Suppressor macrophage treated with lipopolysaccharide for 1 hour (primary cell): ENCODE measurements at places on chromosomes 16 and 17.

DNA sequence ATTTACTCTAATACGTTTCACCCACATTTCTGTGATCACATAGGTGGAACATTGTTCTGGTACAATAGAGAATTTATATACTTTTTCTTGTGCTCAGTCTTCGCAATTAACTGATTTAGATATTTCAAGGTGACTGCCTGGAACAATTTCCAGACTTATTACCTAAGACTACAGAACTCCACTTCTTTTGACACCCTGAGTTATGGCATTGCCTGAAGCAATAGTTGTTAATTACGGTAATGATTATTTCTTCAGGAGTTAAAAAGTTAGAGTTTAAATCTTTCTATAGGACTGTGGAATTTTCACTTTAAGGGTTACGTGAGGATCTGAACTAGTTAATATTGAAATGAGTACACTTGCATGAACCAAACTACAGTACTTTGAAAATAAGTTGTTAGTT is 74.8 kb downstream of the MAP2K6 start:
- DNase-seq, result no peak

DNA sequence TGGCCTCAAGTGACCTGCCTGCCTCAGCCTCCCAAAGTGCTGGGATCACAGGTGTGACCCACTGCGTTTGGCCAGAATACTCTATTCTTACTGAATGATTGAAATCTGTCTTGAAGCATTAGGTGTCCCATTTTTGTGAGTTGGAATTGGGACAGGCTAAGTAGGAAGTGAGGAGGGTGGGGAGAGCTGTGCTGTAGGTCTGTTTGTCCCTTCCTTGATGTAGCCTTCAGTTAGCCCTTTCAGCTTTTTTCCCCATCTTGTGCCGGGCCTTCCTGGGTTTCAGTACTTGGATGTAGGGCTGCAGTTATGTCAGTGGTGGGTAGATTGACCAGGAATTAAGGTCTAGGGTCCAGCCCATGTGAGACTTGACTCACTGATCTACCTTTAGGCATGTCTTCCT is 8.7 kb downstream of the PYCARD start:
- DNase-seq, result no peak

DNA sequence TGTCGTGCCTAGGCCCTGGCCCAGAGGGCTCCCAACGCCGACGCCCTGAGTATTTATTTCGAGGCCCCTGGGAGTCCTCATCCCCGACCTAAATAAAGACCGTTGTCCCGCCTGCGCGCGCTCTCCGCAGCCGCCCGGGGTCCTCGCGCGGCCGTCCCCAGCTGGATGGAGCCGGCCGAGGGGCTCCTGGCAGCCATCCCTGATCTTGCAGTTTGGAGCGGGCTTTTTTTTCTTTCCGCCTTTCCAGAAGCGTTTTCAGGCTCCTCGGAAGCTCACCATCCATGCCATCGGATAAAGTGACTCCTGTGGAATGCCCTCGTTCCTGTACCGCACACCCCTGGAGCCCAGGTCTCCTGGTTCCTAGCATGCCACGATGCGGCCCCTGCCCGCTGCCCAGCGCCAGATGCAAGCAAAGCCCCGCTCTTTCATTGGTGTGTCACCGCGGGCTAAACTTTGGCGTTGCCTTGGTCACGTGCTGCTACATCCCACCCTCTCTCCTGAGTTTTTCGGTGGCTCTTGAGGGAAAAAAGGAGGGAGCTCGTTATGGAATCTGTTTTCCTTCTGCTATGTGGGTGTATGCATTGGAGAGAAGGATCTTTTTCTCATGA is 716 bp downstream of the TMEM94 start:
- DNase-seq, result peak; percentile 34

GRCh38 chr17:2013994-2014317 is 11.2 kb downstream of the RTN4RL1 start:
- DNase-seq, result no peak

- no peak for DNase-seq
These were observed 50.1 kb upstream of the CACNG5 start for GRCh38 chr17:66784621-66785364.

DNA sequence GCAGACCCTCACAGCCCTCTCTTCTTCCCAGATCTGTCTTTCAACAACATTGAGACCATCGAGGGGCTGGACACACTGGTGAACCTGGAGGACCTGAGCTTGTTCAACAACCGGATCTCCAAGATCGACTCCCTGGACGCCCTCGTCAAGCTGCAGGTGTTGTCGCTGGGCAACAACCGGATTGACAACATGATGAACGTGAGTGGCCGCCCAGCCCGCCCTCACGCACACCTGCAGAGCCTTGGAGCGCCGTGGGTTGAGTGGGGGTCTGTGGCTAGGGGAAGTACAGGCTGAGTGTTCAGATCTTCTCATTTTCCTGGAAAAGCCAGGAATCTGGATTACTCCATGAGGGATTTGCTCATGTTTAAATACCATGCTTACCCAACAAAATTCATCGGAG is 15.2 kb downstream of the DRC3 start:
- DNase-seq, result no peak

DNA sequence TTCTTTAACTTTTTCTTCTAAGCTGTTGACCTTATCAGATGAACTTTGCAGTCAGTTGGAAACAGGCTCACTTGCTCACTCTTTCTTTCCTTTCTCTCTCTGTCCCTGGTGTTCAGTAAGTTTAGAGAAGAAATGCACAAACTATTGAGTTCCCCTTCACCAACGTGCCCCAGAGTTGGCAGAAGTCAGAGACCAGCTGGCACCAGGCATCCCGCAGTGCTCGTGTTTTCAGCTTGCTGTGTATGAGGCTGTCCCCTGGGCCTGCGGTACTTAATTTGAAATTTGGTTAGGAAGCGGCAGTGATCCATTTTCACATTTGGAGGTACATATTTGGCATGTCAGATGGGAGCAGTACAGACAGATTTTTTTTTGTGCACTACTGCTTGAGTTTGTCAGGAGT is 258.6 kb downstream of the SNX29 start:
- no peak for DNase-seq

- DNase-seq, result no peak
These were observed 109.3 kb downstream of the IRX5 start for GRCh38 chr16:55039931-55040330.

DNA sequence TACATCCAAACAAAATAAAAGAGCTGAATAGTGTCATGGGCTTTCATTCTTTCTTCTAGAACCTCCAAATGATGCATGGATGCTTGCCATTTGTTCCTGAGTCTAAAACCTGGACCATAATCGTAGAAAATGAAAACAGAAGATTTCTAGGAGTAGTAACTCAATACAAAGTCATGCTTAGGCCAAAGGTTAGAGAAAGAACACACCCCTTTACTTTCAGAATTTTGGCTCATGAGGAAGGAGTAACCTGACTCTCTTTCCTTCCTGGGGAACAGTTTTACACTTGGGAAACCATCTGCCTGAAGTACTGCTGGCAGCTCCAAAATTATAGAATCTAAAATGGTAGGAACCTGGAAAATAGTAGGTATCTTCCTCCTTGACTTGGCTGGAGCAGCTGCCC is 137.2 kb downstream of the SNX11 start:
- no peak for DNase-seq

- DNase-seq, result no peak
These were observed 5.3 kb upstream of the TMEM204 start for GRCh38 chr16:1527836-1528811.

DNA sequence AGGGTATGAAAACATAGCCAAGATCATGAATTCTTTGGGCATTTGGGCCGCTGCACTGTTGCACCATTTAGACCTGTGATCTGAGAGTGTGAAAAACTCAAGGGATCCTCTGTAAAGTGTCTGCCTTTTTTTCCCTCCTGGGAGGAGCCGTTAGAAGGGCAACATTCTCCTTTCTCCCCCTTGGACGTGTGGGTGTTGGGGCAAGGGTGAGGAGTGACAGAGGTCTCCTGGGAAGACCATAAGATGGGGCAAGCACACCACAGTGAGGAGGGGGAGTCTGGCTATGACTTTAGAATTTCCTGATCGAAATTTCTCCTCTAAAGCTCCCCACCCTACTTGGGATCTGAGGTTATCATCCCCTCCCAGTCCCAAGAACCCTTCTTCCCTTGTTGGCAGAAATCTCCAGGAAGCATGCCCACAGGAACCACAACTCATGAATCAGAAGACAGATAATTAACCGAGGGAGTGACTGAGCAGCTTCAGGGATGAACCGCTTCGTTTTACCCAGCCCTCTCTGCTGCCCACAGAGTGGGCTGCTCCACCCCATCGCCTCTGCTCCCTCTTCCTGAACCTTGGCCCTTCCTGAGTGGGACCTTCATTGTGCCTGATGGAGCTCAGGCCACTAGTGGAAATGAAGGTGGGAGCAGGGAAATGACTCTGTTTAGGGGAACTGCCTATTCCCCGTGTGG is 4.2 kb downstream of the ITGB3 start:
- peak; percentile 44 for DNase-seq

DNA sequence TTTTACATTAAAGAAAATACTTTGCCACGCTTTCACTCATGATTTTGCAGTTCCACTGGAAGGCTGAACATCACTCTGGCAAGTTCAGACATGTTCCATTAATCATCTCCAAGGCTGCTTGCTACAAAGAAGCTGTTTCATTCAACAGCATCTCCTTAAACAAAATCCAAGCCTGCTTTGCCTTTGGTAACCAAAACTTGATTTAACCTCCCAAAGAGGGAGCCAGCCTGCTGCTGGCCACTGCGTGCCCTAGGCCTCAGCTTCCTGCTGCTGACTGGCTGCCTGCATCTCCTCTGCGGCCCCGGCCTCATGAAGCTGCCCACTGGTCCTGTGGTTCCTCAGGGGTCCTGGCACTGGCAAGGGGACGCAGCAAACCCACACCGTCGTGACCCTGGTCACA is 31.8 kb downstream of the ANKRD11 start:
- no peak for DNase-seq

DNA sequence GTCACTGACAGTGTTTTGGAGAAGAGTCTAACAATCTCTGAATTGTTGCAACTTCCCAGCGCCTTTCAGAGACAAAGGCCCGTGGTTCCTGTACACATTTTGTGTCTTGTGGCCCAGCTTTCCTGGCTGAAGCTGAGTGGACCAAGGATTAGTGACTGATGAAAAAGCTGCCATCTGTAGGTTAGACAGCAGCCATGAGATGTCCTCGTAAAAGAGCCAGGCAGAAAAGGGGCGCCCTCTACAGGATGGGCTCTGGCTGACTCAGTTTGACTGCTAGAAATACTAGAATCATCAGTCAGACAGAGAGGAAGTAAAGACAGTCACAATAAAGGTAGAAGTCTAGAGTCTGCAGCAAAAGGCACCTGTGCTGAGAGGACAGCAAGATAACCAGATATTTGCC is 26.5 kb upstream of the NF1 start:
- peak; percentile 60 for DNase-seq

- DNase-seq, result peak; percentile 88
These were observed 32.2 kb upstream of the CCL2 start for GRCh38 chr17:34222722-34223497.

- no peak for DNase-seq
These were observed 733 bp downstream of the CHRNB1 start for GRCh38 chr17:7445619-7445968.

DNA sequence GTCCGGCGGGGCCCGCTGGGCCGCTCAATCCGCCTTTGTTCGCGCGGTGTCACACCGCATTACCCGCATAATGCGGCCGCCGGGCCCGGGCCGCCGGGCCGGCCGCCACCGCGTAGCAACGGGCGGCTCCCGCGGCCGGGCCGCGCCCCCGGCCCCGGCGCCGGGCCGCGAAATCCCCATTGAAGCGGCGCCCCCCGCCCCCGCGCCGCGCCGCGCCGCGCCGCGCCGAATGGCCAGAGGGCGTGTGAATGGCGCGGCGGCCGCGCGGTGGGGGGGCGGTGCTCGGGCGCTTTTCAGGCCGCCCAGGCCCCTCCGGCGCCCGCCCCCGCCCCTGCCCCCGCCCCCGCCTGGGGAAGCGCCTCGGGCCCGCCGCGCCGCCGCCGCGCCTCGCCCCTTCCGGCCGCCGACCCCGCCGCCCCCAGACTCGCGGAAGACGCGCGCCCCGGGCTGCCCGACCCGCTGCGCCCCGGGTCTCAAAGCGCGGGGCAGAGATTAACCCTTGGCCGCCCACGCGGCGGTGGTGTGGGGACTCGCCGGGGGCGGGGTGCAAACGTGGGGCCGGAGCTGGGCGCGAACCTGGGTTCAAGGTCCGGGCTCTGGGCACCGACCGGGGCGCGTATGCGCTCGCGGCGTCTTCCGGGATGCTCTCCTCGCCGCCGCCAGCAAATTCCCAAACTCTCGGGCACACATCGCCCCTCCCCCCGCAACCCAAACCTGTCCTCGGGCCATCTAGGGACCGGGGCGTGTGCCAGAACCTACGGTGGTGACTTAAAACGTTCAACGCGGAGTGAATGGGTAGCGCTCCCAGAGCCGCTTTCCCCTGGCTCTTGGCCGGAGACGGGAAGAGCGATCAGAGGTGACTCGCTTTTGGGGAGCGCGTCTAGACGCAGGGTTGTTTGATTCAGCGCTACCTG is 46.7 kb downstream of the WNT3 start:
- peak; percentile 44 for DNase-seq

DNA sequence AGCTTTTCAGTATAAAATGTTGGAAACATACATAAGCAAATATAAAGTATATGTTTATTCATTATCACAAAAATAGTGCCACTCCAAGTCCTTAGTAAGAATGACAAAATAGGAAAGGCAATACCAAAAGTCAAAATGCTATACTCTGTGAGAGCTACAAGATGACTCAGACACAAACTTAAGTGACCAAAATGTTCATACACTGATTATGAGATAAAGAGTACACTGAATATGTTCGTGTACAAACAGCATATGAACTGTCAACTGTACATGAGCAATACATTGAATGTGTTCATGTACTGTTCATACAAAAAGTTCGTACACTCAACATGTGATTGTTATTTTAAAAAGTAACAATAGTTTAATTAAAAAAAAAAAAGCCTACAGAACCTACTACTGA is 103.3 kb downstream of the CA4 start:
- no peak for DNase-seq

DNA sequence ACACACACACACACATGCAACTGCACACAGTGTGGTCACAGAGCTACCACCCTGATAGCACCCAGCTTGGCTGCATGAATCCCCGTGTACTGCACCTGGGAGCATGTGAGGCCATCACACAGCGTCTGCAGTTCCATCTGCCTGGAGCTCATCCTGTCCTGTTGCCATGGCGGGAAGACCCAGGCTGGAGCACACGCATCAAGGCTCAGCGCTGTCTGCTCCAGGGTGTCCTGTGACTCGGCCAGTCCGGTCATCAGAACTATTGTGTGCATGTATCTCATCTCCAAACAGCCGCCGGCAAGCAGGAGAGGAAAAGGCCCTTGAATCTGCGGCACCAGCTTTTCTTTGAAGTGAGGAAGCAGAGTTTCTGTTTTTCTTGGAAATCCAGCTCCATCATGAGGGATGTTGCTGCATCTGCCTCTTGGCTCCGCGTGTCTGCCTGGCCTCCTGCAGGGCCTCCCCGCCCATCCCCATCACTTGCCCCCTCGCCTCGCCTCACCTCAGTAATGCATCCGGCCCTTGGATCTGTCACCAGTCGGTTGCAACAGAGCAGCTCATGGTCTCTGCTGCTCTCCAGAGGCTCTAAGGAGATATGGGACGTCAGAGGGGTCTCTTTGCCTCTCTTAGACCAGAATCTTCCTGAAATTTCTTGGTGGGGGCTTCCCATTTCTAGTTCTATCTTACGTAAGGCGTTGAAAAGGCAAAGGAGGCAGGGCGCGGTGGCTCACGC is 23.7 kb downstream of the CACNG4 start:
- no peak for DNase-seq
